ENCODE measurements at places on chromosomes 2 and 18. TPM values are rescaled to one million over a fixed set of nuclear protein-coding genes. Genes with fewer than 3 reads are reported as not detected.

The LCT gene
- total RNA-seq, result not detected

The LOXHD1 gene
- not detected for total RNA-seq

- no peak for DNase-seq
Observed at GRCh38 chr2:148515976-148516375, 128.6 kb upstream of the EPC2 start.

DNA sequence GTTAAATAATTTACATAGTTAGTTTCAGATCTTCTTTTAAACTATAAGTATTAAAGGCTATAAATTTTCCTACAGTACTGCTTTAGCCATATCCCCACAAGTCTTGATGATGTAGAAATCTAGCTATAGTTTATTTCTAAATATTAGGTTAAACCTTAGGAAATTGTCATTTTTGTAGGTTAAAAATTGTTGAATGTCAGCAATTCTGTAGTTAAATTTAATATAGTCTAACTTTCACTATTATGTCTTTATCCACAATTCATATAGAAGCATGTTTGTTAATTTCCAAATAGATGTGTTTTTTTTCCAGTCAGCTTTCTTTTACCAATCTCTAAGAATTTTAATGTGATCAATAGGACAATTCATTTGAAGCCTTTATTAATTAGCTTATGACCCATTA, 199.7 kb downstream of the ETAA1 start:
- no peak for DNase-seq

- no peak for DNase-seq
Observed at GRCh38 chr2:157848213-157848612, 27.9 kb downstream of the ACVR1 start.

GRCh38 chr18:67179726-67180125, 336.8 kb downstream of the DSEL start:
- no peak for DNase-seq

DNA sequence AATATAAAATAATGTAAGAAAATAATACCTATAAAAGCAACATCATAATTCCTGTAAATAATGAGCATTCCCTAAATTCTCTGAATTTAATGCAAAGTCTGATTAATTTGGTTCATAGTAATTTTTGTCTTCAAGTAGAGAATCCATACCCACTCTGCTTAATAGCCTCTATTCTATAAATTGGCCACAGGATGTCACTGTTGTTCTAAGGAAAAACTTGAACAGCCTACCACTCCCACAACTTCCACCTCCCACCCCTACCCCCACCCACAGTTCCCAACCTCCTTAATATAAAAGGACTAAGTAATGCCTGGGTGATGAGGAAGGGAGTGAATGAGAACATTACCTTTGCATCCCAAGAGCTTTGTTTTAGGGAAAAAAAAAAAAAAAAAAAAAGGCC, 27.2 kb upstream of the BBS5 start:
- no peak for DNase-seq

DNA sequence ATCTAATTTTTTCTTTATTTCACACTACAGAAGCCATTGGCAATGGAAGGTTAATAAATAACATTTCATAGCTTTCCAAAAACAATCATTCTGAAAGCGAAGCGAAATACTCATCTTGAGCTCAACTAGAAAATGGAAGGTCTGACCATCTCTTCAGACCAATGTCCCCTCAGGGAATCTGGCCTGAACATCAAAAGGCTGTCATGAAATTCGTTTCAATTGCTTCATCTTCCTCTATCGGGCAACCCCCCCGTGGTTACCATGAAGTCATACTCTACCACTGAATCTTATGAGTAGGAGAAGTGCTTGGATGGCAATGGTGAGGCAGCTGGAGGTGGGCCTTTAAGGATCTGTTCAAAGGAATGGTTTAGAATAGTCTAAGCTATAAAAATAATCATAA, 22.9 kb upstream of the CYTIP start:
- no peak for DNase-seq

- no peak for DNase-seq
Observed at GRCh38 chr2:235021752-235022151, 69.9 kb downstream of the SH3BP4 start.

DNA sequence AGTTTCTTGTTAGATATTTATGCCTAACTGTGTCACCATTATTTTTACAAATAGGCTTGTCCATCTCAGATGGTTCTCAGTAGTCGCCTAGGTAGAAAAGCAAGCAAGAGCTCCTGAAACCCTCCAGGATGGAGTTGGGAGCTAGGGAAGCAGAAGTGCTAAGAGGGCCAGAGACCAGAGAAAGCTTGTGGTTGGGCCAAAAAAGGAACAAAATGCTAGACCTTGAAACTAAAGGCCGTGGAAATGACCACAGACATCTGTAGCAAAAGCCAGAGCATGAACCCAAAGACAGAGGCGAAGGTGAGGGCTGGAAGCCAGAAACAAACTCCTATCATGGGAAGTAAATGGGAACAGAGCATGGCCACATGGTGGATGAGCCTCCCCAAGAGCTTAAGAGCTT, 29.9 kb upstream of the RMDN2 start:
- DNase-seq, result no peak

- no peak for DNase-seq
Observed at GRCh38 chr2:171136024-171136423, 24.7 kb downstream of the TLK1 start.

DNA sequence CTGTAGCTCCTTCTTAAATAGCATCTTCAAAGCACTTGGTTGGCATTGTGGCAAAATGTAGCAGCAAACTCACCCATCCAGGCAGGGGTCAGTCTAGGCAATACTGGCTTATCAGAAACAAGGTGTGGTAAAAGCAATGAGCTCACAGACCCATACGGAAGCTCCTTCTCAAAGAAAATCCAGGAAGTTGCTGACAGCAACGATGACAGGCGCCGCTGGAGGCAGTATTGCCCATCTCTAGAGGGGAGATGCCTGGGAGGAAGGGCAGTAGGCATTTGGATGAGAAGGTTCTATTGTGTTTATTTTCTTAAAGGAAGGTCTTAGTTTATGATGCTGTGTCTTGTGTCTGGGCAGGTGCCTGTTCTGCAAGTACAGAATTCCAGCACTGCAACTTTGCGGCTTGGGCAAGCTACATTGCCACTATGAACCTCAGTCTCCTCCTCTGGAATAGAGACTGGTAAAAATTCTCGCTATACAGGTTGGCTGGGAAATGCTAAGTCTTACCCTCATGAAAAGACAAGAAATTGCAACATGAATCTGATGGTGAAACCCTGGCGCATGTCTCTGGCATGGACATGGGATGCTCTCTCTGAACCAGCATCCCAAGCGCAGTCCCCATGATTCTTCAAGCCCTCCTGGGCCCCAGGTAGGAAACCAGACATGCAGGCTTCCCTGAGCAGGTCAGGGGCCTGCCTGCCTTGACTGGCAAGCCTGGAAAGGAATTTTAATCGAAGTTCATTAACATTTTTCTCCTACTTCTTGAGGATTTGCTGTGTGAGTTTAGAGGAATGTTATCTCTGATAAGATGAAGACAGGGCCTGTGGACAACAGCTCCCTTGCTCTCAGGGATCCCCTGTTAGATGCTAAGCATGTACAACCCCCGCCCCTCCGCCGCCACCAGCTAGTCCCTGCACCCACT, 156.0 kb downstream of the TFCP2L1 start:
- DNase-seq, result peak; percentile 76

Data from PC-9 (cell line).